NAMALWA (cell line): ENCODE measurements at places on chromosomes 5 and 9.

DNA sequence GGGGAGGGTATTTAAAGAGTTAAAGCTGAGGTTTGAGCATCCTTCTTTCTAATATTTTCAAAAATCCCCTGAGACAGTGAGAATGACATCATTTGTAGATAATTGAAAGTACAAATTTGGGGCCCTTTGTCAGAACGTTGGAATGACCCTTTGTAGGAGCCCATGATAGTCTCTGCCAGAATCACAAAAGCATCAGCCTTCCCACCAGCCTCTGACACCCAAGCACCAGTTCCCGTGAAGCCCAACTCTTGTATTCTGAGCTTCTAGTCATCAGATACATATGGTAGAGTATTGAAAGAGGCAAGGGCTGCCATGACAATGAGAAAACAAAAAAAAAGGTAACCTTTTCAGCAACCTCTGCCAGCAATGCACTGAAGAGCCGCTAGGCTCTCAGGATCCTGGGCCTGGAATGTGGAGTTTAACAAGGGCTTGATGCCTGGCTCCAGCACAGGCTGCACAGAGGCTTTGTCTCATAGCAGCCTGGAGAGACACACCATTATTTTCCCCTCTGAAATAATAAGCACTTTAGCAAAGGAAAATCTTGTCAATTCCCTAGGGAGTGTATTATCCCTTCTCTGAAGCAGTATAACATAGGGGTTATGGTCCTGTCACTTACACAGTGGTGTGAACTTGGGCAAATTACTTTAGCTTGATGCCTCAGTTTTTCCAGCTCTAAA, 114.4 kb downstream of the ZNF608 start:
- no peak for DNase-seq

DNA sequence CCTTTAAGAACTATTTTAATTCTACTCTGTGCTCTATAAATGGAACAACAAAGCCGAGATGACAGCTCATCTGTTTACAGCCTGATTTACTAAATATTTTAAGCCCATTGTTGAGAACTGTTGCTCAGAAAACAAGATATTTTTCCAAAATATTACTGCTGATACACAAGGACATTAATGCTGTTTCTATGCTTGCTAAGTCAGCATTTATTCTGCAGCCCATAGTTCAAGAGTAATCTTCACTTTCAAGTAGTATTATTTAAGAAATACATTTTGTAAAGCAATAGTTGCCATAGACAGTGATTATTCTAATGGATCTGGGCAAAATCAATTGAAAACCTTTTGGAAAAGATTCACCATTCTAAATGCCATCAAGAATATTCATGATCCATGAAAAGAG, 208.3 kb downstream of the CDH12 start:
- no peak for DNase-seq

- DNase-seq: no peak
Observed at GRCh38 chr9:119302988-119303698, 66.1 kb downstream of the BRINP1 start.

DNA sequence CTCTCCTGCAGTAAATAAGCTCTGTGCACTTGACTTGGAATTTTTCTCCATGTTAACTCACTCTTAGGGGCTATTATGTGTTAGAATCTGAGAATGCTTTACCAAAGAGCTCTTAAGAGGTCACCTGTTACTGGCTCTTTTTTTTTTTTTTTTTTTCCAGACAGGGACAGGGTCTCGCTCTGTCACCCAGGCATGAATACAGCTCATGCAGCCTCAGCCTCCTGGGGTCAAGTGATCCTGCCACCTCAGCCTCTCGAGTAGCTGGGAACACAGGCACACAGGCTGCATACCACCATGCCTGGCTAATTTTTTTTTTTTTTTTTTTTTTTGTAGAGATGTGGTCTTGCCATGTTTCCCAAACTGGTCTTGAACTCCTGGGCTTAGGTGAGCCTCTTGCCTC, 22.1 kb downstream of the HMGXB3 start:
- DNase-seq: no peak

DNA sequence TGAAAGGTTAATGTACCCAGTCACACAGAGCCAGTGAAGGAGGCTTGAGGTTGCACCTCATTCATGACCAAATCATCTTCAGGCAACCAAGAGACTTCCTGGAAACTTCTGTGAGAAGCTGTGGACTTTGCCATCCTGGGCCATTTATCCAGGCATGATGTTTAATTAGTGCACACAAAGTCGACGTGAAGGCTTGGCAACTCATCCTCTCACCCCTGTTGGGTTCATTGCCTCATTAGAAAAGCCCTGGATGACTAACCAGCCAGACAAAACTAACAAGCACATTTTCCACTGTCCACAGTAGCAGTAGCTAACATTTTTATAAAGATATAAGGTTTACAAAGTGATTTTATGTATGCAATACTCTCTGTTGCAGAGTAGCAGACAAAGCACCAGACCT, 65.7 kb upstream of the ZNF462 start:
- no peak for DNase-seq

DNA sequence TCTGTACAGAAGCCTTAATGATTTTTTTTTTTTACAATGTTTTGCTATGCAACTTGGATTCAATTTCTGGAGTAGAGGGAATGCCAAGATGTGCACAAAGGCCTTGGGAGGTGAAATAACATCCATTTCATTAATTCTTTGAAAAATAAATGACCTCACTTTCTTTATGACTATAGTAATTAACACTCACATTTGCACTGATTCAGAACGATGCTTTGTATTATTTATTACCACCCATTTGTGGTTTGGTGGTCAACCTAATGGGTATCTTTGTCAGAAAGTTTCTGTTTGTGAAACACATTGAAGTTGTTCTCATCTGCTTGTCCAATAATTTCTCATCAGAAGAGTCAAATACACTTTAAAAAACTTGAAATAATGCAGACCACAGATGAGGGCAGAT, 169.3 kb downstream of the NTRK2 start:
- no peak for DNase-seq

DNA sequence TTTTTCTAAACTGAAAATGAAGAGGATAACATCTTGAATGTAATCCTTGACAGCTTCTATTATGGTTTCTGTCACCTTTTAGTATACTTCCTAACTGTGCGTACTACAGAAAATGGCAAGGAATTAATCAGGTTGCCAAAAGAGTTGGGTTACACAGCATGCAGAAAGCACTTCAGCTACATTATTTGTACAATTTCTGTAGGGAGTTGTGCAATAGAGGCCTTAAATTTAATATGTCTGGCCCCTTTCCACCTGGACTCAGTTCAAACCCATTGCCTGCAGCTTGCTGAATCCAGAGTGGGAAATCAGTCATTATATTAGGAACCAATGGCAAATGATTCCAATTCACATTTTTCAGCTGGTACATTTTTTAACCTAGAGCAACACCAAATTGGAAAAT, 549.7 kb downstream of the CSNK1G3 start:
- DNase-seq: no peak

GRCh38 chr9:113886933-113887332, 10.8 kb downstream of the ZNF618 start:
- DNase-seq: no peak

GRCh38 chr9:14520341-14520740, 172.9 kb downstream of the ZDHHC21 start:
- no peak for DNase-seq

DNA sequence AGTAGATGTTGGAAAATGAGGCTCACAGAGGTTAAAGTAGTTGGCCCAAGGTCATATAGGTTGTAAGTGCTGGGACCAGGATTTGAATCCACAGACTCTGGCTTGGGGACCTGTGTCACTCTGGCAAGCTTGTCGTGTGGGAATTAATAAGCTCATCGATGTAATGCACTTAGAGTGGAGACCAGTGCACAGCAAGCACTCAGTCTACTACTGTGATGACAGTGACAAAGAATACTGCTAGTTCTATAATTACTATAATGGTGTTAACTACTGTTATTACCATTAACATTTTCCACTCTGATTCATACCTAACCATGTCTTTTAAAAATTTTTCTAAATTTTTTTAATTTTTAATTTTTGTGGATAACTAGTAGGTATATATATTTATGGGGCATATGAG, 12.8 kb downstream of the PAM start:
- DNase-seq: no peak

GRCh38 chr9:128422783-128423150, 2.1 kb downstream of the CERCAM start:
- no peak for DNase-seq

GRCh38 chr5:168031614-168032013, 259.8 kb upstream of the WWC1 start:
- DNase-seq: no peak

DNA sequence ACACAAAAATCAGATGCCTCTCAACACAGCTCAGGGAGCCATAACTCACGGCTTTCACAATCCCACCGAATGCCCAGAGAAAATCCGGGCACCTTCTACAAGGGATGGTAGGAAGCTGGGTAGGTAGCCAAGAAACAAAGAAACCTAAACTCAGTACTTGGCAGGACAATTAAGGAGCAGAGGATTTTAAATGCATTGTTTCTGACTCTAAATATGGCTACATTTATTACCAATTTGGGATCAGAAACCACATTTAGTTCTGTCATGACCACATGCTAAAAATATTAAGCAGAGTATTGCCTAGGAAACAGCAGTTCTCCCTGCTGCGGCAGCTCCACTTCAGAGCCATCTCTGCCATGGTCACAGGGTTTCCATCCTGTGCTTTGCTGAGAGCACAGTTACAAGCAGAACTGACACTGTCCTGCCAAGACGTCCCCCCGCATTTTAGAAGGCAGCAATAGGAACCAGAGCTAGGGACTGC, 57.5 kb downstream of the SIL1 start:
- no peak for DNase-seq

DNA sequence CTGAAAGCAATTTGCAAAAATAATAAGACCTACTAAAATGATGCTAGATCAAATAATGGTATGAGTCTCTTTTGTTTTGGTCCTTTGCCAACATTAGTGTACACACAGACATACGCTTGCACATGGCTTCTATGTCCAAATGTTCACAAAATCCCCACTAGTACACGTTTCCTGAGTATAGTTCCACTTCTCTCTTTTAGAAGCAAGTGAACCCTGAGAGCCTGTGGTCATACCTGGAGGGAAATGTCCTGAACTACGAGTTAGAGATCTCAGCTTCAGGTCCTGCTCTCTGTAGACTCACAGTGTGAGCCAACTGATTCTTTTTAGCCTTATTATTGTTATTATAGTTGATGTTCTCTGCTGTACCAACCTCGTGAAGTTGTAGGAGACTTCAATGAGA, 47.3 kb upstream of the ACTBL2 start:
- DNase-seq: no peak

DNA sequence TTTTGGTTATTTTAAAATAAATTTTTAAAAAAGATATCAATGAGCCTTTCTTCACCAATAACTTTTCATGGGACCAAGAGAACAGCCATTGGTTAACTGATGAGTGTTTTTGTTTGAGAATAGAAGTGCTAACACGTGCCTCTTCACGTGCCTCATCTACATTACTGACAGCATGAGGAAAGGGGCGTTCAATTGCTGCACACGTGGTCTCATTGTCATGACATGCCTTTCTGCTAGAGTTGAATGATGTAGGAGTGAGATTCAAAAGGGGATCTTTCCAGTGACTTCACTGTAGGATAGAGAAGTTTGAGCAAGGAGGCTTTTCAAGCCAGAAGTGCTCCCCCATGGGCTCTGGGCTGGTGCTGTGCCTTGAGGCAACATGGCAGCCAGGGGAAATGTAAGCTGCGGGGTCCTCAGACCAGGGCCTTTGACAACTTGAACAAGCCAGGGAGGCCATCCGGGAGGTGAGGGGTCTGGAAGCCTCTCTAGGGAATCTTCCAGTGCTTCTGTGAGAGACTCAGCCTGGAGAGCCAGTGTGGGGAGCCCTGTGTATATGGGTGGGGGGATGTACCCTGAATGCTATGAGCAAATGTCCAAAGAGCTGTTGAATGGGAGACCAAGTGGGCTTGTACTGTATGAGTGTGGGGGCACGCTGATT, 51.2 kb upstream of the FSTL4 start:
- no peak for DNase-seq

DNA sequence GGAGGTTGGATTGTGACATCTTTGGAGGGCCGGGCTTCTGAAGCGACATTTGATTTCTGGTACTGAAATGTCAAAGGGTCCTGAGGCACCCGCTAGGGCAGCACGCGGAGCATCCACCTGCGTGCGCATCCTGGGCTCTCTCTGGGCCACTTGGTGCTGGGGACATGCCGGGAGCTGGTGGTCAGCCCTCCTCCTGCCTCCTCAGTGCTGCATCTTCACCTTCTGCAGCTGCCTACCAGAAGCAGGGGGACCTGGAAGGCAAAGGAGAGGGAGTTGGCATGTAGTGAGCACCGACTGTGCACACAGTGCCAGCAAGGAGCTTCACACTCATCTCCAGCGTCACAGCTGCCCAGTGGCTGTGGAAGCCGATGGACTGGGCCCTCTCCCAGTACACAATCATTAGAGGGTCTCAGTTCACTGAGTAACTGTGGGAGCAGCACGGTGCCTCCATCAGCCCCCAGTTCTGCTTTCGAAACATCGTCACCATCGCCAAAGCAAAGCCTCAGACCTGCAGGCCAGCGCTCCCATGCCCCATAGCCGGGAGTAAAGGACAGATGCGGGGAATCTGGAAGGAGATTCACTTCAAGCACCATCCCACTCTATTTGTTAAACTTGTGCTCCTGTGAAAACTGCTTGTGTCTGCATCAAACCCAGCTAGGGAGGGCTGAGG, 138.4 kb downstream of the KCNIP1 start:
- DNase-seq: no peak

DNA sequence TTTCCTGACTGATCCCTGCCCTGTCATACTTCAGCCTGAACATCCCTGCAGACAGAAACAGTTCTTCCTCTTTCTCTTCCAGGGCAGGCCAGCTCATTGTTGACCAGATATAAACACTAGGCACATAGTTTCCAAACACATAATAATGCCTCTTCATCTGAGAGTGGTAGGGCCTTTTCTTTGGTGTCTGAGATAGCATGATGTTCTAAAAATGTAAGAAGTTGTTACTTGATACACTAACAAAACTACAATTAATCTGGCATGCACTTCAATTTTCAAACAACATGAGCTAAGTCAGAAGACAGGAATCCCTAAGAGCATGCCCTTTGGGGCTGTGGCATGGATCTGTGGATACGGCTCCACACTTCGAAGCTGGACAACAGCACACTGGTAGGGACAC, 246.6 kb downstream of the SPOCK1 start:
- no peak for DNase-seq

GRCh38 chr5:167643631-167644280, 647.7 kb upstream of the WWC1 start:
- no peak for DNase-seq

DNA sequence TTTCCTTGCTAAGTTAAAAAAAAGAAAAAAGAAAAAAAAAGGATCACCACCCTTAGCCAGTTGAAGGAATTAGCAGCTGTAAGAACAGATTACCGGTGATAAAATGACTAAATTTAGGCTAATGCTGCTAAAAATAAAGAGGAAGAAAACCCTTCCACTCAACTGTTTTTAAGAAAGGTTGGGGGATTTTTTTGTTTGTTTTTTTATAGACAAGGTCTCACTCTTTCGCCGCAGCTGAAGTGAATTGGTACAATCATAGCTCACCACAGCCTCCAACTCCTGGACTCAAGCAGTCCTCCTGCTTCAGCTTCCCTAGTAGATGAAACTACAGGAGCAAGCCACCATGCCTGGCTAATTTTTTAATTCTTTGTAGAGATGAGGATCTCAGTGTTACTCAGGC, 101.7 kb downstream of the SNCAIP start:
- DNase-seq: no peak
